ENCODE measurements at places on chromosomes 6 and 20. TPM values are rescaled to one million over a fixed set of nuclear protein-coding genes. Genes with fewer than 3 reads are reported as not detected.

KIF6 gene
- total RNA-seq = 2.9 TPM

HLA-DMB gene
- 78.0 TPM for total RNA-seq

ERVFRD-1 gene
- 0.57 TPM for total RNA-seq

DNA sequence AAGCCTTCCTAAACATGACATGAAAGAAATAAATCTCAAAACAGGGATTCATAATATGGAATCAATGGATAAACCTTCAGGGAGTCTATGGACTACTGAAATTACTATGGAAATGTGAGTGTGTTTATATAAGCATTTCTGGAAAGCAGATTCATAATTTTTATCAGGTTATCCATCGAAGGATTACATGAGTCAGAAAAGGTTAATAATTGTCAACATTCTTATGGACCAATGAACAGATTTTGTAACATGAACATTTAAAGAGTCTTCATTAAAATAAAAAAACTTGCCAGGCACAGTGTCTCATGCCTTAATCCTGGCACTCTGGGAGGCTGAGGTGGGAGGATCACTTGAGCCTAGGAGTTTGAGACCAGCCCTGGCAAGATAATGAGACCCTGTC, 84.8 kb downstream of the AHI1 start:
- no peaks in the 10 kb centered on the region for H3K36me3 ChIP-seq
- no peak for DNase-seq
- H3K4me3 ChIP-seq = no peak overlapping the region
- no peak overlapping the region for H3K27ac ChIP-seq

DNA sequence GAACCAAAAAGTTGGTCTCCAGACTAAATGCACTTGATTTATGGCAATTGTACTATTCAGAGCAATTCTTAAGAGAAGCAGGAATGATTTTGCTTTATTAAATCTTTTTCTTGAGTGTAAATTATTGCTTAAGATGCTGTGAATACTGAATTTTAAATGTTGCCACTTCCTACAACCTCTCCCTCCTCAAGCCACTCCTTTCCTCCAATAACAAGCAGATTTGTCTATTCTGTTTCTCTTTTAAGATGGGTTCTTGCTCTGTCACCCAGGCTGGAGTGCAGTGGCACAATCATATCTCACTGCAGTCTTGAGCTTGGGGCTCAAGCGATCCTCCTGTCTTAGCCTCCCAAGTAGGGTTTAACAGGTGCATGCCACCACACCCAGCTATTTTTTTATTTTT, 65.3 kb downstream of the SESN1 start:
- DNase-seq = no peak
- H3K4me3 ChIP-seq = no peak overlapping the region
- H3K27ac ChIP-seq = no peak overlapping the region
- H3K27me3 ChIP-seq = no peaks in the 10 kb centered on the region
- no peaks in the 10 kb centered on the region for H3K36me3 ChIP-seq

DNA sequence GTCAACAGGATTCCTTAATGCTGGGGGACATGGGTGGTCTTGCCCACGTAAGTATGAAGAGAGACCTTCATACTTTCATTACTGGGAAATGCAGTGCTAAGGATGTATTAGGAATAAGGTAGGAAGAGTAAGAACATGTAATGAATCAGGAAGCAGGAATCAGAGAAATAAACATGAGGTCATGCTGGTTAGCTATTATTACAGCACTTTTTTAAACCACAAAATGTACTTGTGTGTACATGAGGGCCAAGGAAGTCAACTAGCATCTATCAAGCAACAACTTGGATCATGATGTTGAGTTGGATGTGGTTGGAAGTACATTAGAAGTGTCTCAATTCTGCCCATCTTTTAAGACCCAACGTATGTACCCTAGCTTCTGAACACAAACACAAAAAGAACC, 63.5 kb upstream of the E2F3 start:
- no peaks in the 10 kb centered on the region for H3K27me3 ChIP-seq
- no peak overlapping the region for H3K4me3 ChIP-seq
- H3K4me1 ChIP-seq = no peaks in the 10 kb centered on the region
- H3K36me3 ChIP-seq = no peaks in the 10 kb centered on the region
- DNase-seq = no peak

DNA sequence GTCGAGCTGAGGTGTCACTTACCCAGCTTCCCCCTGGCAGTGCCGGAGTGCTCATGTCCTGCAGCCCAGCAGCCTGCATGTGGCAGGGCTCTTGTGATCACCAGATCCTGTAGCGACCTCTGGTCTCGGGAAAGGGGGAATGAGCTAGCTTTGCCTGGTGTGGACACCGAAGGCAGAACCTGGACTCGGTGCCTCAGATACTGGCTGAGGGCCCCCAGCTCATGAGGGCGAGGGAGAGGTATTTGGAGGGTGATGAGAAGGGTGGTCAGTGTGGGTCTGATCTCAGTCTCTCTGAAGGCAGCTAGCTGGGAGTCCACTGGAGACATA, 26.3 kb downstream of the SUN5 start:
- no peaks in the 10 kb centered on the region for H3K36me3 ChIP-seq
- H3K27ac ChIP-seq = no peak overlapping the region
- H3K27me3 ChIP-seq = no peaks in the 10 kb centered on the region
- no peak for DNase-seq
- no peaks in the 10 kb centered on the region for H3K4me1 ChIP-seq
- no peak overlapping the region for H3K4me3 ChIP-seq

DNA sequence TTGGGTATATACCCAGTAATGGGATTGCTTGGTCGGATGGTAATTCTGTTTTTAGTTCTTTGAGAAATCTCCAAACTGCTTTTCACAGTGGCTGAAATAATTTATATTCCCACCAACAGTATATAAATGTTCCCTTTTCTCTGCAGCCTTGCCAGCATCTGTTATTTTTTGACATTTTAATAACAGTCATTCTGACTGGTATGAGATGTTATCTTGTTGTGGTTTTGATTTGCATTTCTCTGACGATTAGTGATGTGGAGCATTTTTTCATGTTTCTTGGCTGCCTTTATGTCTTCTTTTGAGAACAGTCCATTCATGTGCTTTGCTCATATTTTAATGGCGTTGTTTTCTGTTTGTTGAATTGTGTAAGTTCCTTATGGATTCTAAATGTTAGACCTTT, 641.6 kb downstream of the HACE1 start:
- H3K4me3 ChIP-seq = no peak overlapping the region
- H3K27me3 ChIP-seq = no peaks in the 10 kb centered on the region
- DNase-seq = no peak
- H3K4me1 ChIP-seq = no peaks in the 10 kb centered on the region
- no peak overlapping the region for H3K27ac ChIP-seq
- no peaks in the 10 kb centered on the region for H3K36me3 ChIP-seq

DNA sequence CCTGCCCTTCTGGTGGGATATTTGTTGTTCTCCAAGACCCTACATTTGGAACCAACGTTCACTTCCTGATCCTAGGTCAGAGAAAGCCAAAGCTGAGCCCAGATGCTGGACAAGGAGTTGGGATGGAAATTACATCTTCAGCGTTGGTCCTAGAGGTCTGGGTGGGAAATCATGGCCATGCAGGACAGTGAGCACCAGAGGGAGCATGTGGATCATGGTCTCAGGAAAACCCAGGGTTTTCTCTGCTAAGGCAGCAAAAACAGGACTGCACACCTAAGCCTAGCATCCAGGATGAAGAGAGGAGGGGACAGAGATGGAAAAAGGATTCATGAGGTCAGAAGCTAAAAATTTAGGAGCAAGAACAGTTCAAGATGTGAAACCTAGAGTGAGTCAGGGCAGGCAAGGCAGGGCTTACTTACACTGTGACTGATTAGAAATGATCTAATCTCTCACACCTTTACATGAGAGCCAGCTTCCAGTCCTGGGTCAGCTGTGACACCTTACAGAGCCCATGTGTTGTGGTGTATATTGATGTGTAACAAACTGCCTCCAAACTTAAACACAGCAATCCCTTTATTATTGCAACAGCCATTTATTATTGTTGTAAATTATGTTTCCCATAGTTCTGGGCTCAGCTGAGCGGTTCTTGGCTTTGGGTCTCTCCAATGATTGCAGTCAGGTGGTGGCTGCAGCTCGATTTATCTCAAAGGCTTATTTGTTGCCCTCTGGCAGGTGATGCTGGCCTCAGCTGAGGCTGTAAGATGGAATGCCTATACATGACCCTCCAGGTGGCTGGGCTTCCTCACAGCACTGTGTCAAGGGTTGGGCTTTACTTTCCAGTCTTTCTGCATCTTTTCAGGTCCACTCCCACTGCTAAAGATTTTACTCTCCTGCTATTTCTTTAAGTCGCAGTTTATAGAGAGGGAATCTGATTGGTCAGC, 6.5 kb downstream of the C20orf202 start:
- no peak for DNase-seq
- H3K27ac ChIP-seq = no peak overlapping the region
- no peak overlapping the region for H3K4me3 ChIP-seq
- no peaks in the 10 kb centered on the region for H3K36me3 ChIP-seq

GRCh38 chr6:38518511-38519304, 121.0 kb downstream of the BTBD9 start:
- no peaks in the 10 kb centered on the region for H3K27me3 ChIP-seq
- no peaks in the 10 kb centered on the region for H3K36me3 ChIP-seq
- DNase-seq = no peak
- no peak overlapping the region for H3K27ac ChIP-seq

Data from kidney (tissue), 22 donors.